Hematopoietic multipotent progenitor cell treated with erythropoietin and hydrocortisone succinate and interleukin-3 and kit ligand, for 8 days (in vitro differentiated cells): ENCODE measurements at places on chromosomes 16 and 17.

GRCh38 chr17:32960815-32961214, 30.8 kb upstream of the SPACA3 start:
- DNase-seq: no peak

DNA sequence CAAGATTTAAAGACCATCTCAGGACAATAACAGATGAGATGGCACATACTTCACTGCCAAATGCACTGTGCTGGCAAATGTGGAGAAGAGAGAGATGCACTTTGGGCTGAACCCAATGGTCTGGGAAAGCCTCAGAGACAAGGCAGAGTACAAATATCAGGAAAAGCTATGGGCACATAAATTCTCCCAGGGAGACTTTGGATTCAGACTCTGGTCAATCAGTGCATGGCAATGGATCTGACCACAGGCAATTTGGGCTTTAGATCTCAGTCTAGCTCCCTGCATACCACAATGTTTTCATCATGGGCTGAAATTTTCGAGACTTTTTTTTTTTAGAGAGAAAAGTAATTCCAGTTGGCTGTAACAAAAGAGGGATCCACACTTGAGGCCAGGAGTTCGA, 20.0 kb upstream of the XPO6 start:
- DNase-seq: no peak

DNA sequence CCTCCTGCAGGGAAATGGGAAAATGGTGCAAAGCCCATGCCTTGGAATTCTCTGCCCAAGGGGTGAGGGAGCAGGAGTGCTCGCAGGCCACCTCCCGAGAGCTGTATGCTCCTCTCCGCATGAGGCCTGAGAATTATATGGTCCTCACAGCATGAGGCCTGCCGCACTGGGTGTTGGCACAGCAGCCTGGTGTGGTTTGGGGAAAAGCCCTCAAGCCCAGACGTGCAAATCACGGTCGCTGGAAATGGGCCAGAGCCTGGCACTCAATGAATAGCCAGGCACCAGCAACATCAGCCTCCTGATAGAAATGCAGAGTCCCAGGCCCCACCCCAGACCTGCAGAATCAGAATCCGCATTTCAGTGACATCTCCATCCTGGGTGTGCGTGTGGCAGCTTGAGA, 156.4 kb upstream of the FOXF1 start:
- DNase-seq: no peak

DNA sequence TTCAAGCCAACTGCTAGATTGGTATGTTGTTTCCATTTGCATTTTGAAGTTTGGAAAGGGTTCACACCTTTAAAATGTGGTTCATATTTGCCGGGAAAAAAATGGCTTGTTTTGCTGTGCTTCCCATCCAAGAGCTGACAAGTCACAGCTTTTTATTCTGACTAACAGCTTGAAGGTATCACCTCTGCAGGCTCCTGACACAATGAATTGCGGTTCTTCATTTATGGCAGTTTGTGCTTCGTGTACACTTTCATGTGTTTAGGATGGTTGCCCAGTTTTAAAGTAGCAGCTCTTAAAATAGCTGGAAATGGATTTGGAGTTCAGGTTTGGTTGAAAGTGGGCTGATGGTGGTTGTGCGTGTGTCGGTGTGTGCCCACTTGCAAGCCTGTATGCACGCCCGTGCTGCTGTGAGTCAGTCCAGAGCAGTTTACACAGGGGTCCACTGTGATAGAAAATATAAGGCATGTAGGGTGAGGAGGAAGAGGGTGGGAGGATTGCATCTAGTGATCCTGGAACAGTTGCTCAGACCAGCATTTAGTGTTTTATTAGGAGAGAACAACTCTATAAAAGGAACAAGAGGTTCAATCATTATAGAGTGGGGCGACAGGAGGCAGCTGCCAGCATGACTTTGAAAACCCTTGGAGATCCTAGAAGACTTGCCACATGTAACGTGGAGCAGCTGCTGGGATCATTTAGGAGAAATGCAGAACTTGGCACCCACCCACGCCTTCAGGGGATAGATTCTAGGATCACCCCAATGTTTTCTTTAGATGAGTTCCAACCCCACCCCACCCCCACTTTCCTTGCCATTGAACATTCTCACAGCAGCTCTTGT, 108.0 kb upstream of the TBX2 start:
- no peak for DNase-seq

GRCh38 chr16:1830213-1830612, 3.2 kb downstream of the FAHD1 start:
- DNase-seq: peak; percentile 38

DNA sequence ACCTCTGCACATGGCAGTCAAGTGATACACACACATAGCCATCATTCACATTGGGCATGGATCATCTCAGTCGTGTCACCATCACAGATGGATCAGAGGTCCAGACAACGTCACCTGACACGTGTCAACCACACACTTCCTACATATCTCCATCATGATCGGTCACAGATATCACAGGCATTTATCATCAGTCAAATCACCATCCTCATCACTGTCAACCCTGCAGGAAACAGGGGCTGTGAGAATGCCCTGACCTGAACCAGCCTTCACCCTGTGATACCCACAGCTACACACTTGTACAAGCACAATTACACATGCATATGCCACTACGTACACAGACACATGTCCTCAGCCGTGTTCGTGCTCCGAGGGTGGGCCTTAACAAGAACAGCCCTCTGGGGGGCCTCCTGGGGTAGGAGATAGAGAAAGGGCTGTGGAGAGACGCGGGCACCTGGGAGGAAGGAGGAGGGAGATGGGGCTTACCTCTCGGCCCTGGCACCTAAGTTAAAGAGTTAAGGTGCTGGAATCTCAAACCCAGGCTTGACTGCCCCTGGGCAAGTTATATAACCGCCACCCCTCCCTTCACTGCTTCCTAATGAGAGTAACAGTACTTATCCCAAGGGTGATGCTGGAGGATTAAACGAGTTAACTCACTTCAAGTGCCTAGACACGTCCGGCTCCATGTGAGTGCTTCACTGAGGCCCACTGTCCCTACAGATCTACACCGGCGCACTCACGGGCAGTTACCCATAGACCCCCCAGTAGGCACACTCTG, 1.1 kb downstream of the SLC12A4 start:
- peak; percentile 22 for DNase-seq

- DNase-seq: no peak
Observed at GRCh38 chr17:30570596-30571265, 93.5 kb downstream of the GOSR1 start.

GRCh38 chr17:42422412-42422957, 571 bp downstream of the CAVIN1 start:
- peak; percentile 31 for DNase-seq

GRCh38 chr17:75476752-75477489, 20.5 kb downstream of the TMEM94 start:
- no peak for DNase-seq

GRCh38 chr16:66459878-66460277, 32.8 kb downstream of the BEAN1 start:
- no peak for DNase-seq
